ENCODE measurements at places on chromosomes 5 and 9. TPM values are rescaled to one million over a fixed set of nuclear protein-coding genes. Genes with fewer than 3 reads are reported as not detected.

DNA sequence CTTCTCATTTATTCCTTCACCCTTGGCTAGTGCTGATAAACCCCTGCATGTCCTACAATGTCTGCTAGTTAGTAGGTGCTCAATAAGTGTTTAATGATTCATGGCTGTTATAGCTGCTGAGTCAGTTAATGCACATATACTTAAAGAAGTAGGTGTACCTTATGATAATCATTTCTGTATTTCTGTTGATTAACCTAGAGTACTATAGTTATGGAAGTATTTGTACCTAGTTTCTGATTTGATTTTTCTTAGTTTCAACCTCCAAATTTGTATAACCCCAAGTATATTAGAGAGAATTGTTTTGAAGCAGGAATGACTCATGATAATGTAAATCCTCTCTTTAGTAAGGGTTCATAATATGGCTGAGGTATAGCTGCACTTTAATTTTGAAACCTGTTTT, 8.9 kb downstream of the SMAD5 start:
- H3K27me3 ChIP-seq: no peaks in the 10 kb centered on the region
- no peak for DNase-seq
- H3K4me1 ChIP-seq: peaks cover 5% of the 10 kb centered on the region
- H3K36me3 ChIP-seq: no peaks in the 10 kb centered on the region
- no peak overlapping the region for H3K4me3 ChIP-seq

DNA sequence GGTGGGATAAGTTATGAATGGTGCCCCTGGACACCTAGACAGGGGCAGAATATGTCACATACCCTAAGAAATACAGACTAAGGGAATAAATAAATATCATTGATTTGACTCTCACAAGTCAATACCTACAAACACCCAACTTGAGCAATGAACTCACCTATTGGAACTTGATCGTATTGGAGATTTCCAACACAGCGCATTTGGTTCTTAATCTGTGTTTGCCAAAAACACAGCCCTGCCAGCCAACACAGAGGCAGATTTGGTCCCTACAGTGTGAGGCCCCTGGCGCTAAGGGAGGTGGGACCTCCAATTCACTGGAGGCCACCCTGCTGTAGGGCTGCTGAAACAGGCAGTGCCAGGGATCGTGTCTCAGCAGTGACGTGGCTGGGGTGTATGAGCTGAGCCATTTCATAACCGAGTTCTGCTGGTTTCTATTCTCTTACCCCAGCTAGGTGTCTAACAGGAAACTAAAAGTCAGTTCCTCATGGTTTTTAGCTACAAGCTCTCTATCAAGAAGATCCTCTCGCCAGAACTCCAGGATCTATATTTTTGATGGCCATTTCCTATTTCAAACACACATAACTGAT, 84.5 kb downstream of the SLC1A1 start:
- peaks cover 9% of the 10 kb centered on the region for H3K4me1 ChIP-seq
- DNase-seq: no peak
- H3K27ac ChIP-seq: no peak overlapping the region

- H3K36me3 ChIP-seq: no peaks in the 10 kb centered on the region
- H3K4me3 ChIP-seq: no peak overlapping the region
- DNase-seq: no peak
- peaks cover 3% of the 10 kb centered on the region for H3K27me3 ChIP-seq
Observed at GRCh38 chr5:135295852-135296251, 103.2 kb downstream of the MACROH2A1 start.

DNA sequence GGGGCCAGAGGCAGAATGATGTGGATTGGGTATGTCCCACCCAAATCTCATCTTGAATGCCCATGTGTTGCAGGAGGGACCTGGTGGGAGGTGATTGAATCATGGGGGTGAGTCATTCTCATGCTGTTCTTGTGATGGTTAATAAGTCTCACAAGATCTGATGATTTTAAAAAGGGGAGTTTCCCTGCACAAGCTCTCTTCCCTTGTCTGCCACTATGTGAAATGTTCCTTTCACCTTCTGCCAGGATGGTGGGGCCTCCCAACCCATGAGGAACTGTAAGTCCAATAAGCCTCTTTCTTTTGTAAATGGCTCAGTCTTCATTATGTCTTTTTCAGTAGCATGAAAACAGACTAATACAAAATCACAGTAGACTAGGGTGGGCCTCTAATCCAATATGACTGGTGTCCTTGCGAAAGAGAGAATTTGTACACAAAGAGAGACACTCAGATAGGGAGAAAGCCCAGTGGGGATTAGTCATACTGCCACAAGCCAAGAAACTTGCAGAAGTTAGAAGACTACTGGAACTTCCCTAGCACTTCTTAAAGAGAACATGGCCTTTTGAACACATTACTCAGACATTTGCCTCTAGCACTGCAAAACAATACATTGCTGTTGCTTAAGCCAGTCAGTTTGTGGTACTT, 68.4 kb downstream of the ANXA1 start:
- no peak overlapping the region for H3K4me3 ChIP-seq
- no peaks in the 10 kb centered on the region for H3K27me3 ChIP-seq
- no peak for DNase-seq
- H3K27ac ChIP-seq: no peak overlapping the region
- no peaks in the 10 kb centered on the region for H3K4me1 ChIP-seq
- no peaks in the 10 kb centered on the region for H3K36me3 ChIP-seq

Gene CDH18
- not detected for total RNA-seq

All from CD8-positive, alpha-beta memory T cell (primary cell).